ENCODE measurements at places on chromosomes 5 and 9. TPM values are rescaled to one million over a fixed set of nuclear protein-coding genes. Genes with fewer than 3 reads are reported as not detected.

UBE2QL1 gene
- total RNA-seq, result not detected

EMB gene
- total RNA-seq, result 48.6 TPM

ITGA2 gene
- 1.5 TPM for total RNA-seq

SPATA9 gene
- total RNA-seq, result 1.4 TPM

TXNDC8 gene
- total RNA-seq, result not detected

IL9 gene
- not detected for total RNA-seq

STPG3 gene
- not detected for total RNA-seq

OR2Y1 gene
- not detected for total RNA-seq

TAF11L10 gene
- not detected for total RNA-seq

SLCO6A1 gene
- total RNA-seq, result not detected

TRAF1 gene
- 0.90 TPM for total RNA-seq

CARTPT gene
- total RNA-seq, result not detected

GRCh38 chr5:63794296-63794695 is 167.9 kb downstream of the HTR1A start:
- no peak for DNase-seq

DNA sequence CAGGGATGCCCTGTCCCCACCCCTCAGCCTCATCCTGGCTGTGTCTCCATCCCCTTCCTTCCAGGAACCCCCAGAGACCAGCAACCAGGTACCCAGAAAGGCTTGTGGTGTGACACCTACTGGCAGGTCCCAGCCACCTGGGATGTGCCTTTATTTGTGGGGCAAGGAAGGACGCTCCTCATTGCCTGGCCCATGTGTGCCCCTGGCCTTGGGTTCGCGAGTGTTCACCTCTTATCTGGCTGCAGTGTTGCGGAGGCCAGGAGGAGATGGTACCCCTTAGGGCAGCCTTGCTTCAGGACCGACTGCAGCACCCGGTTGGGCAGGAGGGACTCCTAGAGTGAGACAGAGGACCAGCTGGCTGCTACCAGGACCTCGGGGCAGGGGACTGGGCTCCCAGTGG is 8.8 kb downstream of the C9orf50 start:
- DNase-seq, result no peak

- DNase-seq, result no peak
Measured at GRCh38 chr5:145260670-145261069, 574.5 kb downstream of the PRELID2 start.

GRCh38 chr9:136661641-136662325 is 933 bp upstream of the EGFL7 start:
- no peak for DNase-seq

DNA sequence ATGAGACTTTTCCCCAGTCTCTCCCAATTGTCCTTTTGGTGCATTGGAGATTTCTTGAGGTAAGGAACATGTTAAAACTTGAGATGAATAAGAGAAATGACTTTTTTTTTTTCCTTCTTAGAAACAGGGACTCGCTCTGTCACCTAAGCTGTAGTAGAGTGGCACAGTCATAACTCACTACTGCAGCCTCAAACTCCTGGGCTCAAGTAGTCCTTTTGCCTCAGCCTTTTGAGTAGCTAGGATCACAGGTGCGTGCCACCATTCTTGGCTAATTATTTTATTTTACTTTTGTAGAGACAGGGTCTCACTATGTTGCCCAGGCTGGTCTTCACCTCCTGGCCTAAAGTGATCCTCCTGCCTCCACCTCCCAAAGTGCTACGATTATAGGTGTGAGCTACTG is 25.9 kb downstream of the CDC42SE2 start:
- no peak for DNase-seq

- peak; percentile 5 for DNase-seq
Measured at GRCh38 chr5:66239034-66239433, 94.9 kb downstream of the SREK1 start.

DNA sequence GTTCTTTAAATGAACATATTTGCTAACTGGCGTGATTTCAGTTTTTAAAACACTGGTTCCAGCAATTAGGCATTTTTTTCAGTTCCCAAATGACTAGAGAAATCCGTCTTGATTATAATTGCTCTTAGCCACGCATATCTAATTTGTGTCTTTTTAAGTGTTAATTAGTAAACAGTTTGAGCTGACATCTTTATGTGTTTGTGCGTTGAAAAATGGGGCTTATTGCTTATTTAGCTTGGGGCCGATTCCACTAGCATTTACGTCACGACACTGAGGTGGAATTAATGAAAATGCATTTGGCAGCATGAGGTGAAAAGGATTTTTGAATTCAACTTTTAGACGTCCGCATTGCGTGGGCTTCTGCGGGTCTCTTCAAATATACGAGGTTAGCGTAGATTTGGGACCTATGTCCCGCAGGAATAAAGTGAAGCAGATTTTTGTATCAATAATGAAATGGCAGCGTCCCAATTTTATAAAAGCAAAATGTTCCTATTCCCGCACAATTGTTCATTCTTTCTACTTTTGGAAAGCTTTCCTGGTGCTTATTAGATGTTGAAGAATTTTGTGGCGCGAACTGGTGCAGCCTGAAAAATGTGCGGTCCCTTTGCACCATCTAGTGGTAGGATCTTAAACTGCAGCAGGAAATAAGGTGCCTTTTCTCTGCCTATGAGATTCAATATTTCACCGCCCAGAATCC is 122.7 kb upstream of the LMX1B start:
- DNase-seq, result peak; percentile 59

DNA sequence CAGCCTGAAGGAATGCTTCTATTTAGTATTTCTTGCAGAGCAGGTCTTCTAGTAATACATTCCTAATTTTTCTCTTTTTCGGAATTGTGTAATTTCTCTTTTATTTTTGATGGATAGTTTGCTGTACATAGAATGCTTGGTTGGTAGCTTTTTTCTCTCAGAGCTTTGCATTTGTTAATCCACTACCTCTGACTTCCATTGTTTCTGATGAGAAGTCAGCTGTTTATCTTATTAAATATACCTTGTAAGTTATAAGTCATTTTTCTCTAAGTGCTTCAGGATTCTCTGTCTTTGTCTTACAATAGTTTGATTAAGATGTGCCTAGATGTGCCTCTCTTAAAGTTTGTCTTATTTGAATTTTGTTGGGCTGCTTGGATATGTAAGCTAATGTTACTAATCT is 101.9 kb downstream of the HTR1A start:
- peak; percentile 1 for DNase-seq

DNA sequence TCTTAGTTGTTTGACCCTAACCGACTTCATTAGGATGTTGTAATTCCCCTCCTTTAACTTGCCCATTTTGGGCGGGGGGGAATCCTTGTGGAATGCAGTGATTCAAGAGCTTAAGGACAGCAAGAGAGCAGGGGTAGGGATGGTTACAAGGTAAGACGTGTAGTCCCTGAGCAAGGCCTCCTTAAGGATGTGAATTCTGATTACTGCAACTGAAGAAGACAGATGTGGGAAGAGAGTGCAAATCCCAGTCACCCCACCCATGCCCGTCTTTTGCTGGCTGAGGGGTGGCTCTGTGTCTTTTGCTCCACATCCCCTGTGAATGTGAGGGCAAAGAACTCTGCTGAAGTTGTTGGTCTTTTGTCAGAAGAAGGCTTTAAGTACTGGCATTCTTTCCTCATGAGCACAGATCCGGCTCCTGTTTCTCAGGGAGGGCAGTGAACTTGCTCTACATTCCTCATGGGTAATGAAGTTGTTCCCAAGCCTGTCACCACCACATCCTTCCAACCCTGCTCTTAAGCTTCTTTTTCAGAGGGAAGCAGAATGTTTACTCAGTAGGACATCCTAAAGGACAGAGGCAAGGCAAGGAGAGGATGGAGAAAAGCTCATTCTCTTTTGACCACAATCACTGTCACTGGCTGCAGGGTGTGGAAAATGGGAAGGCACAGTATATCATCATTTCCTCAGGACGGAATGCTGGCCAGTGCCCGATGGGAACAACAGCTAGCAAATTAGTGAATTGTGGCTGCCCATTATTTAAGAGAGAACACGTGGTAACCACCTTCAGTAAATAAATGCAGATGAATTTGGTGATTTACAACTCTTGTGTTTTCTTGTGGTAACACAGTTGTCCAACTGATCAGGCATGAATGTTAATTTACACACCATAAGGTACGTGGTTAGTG is 61.5 kb downstream of the RAI14 start:
- DNase-seq, result peak; percentile 98

- no peak for DNase-seq
Measured at GRCh38 chr5:126987271-126987899, 43.0 kb downstream of the MARCHF3 start.

DNA sequence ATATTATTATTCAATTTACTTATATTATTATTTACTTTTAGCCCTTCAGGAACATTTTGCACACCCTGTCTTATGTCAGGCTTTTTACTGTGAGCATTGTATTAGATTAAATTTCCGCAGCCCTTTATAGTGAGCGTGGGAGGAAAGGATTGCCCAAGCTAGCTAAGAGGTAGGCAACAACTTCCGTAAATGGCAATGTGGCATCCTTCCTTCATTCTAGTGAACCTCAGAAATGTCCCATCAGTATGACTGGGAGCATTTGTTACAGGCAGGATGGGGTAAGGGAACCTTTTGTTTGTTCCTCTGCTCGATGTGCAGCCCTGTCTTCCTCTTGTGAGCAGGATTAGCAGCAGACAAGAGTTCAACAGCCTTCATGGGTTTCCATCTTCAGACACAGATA is 6.2 kb upstream of the CD180 start:
- DNase-seq, result no peak

GRCh38 chr5:139966856-139967255 is 76.2 kb downstream of the NRG2 start:
- no peak for DNase-seq

DNA sequence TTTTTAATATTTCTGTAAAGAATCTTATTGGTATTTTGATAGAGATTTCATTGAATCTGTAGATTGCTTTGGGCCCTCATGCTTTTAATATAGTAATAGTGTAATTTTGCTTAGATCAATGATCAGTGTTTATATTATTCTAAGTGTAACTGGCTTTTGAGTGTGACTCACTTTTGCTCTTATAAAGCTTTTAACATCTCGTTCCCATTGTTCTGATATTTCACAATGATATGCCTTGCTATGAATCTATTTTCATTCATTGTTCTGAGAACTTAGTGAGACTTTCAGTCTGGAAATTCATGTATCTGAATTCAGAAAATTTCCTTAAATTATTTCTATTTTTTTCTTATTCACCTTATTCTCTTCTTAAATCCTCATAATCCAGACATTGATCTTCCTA is 13.5 kb upstream of the MAMDC2 start:
- peak; percentile 66 for DNase-seq

DNA sequence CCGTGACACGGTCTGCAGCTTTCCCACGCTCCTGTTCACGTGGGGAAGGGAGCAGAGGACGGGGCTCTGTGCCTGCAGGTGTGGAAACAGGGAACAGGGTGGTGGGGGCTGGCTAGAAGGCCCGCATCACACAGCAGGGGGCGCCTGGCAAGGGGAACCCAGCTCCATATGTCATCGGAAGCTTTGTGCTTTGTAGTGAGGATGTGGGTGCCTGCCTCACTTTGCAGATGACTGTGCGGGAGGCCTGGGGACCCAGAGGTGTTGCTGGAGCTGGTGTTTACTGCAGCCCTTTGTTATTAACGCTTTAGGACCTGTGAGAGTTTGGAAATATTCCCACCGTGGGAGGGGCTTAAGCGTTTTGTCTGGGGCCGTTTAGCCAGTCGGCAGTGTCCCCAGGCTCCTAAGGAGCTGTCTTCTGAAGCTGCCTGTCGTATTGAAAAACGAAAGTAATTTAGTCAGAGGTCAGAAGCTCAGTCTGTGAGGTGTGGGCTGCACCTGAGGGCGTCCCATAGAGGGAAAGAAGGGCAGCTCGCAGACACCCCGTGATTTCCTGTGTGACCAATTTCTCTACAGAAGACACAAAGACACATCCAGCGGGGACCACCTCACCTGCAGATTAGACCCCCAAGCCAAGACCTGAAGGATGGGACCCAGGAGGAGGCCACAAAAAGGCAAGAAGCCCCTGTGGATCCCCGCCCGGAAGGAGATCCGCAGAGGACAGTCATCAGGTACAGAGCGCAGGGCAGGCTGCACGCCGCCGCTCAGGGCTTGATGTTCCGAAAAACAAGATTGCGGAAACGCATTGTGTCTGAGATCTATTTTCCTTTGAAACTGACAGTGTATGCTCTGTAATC is 9.1 kb downstream of the MAN1B1 start:
- DNase-seq, result no peak

DNA sequence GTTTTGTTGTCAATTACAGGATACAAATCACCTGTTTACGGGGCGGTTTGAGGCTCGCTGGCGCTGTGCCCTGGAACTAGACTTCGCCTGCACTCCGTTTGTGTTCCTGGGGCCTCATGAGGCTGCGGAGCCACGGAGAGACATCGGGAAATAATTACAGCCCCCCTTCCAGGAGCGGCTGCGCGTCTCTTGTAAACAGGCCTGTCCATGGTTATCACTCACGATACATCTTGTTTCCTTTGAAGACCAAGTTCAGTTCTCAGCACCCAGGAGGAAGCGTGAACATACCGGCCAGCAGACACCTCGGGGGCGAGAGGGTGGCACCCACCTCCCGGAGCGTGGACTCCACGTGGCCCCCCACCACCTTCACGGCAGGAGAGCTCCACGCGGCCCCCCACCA is 297.1 kb upstream of the IRX4 start:
- DNase-seq, result no peak

GRCh38 chr5:151647320-151647861 is 39.3 kb downstream of the SPARC start:
- no peak for DNase-seq

DNA sequence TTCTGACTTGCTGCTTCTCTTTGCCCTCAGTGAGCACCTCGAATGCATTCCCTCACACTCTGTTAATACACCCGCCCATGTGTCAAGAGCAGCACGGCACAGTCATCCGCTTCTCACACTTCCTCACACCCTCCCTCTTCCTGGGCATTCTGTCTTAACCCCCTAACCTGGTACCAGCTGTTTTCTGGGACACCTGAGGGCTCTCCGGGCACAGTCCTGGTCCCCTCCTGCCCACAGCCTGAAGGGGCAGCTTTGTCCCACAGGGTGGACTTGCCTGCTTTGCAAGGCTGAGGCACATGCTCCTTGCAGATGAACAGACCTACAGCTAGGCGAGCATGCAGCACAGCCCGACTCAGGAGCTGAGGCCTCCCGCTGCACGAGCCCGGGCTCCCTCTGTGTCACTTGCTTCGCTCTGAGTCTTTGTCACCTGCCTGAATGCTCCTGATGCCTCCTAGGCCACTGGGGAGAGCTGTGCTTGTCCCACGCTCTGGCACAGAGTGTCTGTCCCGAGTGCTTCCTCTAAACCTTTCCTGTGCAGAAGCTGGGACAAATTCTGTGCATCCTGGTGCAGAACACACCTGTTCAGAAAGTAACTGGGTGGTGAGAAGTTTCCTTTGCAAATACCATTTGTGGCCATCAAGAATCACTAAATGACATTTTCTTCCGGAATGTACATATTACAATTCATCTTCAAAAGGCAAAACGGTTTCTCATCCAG is 47.8 kb downstream of the AHRR start:
- peak; percentile 77 for DNase-seq

- peak; percentile 52 for DNase-seq
Measured at GRCh38 chr5:76256116-76256889, 146.8 kb upstream of the IQGAP2 start.

DNA sequence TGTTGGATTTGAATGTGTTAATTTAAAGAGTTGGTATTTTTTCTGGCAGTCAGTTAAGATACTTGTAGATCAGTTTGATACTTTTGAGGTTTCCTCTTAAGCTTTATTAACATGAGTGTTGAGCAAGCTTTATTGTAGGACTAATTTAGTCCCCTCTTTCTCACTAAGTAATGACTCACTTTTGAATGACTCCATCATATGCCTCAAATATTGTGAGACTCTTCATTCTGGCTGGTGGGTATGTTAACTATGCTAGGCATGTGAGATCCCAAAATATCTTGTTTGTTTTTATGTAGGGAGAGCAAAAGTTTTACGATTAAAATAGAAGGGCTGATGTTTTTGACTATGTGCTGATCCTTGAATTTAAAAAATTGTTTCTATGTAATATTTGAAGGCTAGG is 355.7 kb downstream of the IZUMO3 start:
- no peak for DNase-seq

- DNase-seq, result peak; percentile 99
Measured at GRCh38 chr9:111959468-111960359, 63.1 kb downstream of the UGCG start.
